ENCODE measurements at places on chromosomes 13 and 19. TPM values are rescaled to one million over a fixed set of nuclear protein-coding genes. Genes with fewer than 3 reads are reported as not detected.

GRCh38 chr19:16519230-16519687, 23.0 kb downstream of the CHERP start:
- no peak for DNase-seq

Gene ZNF724
- 2.4 TPM for polyA plus RNA-seq

Gene TYROBP
- polyA plus RNA-seq, result 4.9 TPM

Gene CYP4F11
- not detected for polyA plus RNA-seq

Data from hepatocyte (in vitro differentiated cells).